HS-5 (cell line): ENCODE measurements at places on chromosomes 3 and 15.

DNA sequence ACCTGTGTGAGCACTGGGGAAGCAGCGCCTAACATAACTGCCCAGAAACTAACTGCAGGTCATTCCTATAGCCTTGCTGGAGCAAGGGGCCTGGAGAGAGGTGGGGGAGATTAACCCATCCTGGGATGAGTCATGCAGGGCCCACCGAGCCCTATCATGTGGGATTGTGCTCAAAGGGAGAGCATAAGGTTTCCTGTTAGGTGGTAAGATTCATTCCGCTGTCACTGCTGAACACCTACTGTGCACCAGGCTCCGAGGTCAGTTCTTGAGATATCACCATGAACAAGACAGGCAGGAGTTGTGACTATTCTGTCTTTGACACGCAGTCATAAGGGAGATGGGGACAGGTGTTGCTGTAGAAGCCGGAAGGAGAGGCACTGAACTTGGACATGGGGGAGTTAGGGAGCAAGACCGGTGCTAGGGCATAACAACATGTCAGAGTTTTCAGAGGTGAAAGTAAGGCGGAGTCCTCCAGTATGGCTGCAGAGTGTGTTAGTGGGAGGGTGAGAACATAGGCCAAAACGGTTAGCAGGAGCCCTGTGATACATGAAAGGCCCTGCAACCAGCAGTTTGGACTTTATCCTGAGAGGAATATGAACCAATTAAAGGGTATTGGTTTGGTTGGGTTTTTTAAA is 2.4 kb downstream of the SLC25A38 start:
- DNase-seq: no peak

DNA sequence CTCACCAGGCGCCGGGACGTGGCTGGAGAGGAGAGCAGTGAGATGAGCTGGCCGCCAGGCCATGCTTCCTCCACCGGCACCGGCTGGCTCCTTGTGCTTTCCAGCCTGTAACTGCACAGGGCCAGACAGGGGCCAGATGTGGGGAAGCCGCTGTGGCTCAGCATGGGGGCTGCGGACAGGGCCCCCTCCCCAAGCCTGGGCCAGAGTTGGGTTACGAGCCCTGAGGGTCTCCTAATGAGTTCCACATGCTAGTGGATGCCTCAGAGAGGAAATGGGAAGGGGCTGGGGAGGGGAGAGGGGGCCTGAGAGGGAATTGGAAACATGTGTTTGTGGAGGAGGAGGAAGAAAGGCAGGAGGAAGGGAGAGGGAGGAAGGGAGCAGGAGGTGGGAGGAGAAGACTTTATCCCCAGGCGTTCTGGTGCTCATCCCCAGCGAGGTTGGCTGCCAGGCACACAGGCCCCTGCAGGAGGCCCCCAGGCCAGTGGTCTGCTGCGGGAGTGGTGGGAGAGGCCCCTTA is 11.7 kb upstream of the DUSP7 start:
- DNase-seq: no peak

DNA sequence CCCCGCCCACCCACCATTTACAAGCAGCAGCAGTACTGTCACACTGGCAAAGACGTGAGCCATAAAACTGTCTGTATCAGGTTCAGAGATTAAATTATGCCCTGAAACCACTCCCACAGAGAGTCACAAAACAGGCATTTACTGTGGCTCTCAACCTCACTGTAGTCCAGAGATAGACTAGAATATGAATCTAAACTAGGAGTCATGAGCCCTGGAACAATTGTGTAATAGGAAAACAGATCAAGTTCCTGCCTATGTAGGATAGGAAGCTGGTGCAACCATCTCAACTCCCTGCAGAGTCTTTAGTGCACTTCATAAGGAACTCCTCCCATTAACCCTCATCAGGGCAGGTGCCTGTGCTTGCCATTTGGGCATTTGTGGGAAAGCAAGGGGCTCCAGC is 61.7 kb downstream of the FAM227B start:
- DNase-seq: no peak

DNA sequence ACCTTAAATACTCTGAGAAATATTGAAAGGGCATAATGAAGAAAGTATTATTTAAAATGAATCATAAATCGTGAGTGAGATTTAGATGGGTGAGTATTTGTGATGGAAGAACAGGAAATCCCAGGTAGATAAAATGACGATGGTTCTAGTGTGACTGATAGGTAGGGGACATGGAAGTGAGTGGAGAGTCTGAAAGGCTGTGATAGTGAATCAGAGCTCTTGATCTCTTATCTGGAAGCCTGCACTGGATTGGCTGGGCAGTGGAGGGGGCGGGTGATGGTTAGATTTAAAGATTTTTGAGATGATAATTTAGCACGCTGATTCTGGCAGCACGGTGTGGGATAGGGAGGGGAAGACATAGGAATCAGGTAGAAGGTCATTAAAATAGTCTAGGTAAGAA is 20.1 kb downstream of the HGD start:
- no peak for DNase-seq

- DNase-seq: no peak
Observed at GRCh38 chr15:53834214-53834613, 74.8 kb upstream of the WDR72 start.

- no peak for DNase-seq
Observed at GRCh38 chr3:11165476-11165875, 11.2 kb downstream of the HRH1 start.

GRCh38 chr3:114408736-114409670 is 115.2 kb downstream of the TIGIT start:
- no peak for DNase-seq

- no peak for DNase-seq
Observed at GRCh38 chr15:91196768-91197167, 96.7 kb downstream of the SV2B start.

DNA sequence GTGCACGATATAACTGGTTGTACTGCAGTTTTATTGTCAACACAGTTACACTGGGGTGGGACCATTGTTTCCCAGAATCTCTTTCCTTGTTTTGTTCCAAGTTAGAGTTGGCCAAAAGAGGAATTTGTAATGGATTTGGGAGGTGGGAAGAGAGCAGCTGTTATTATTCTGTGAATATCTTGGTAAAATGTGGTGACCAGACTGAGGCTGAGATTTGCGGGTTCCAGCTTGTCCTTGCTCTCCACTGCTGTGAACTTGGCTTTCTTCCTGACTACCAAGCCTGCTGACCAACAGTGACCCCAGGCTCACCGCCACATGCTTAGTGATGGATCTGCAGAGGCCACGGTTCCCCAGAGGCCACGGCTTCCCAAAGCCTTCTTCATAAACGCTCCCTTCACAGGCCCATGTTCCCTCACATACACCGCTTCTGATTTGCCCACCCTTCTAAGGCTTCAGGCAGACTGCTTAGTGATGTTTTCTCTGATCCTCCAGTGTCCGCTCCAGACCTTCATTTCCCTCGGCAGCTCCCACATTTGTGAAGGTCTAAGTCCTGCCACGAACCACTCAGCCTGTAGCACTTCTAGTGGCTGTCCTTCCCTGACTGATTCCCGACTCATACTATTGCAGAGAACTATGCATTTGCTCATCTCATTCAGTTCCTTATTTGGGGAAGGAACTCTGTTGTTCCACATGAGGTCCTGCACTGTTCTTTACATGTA is 525.5 kb upstream of the RGMA start:
- DNase-seq: no peak

DNA sequence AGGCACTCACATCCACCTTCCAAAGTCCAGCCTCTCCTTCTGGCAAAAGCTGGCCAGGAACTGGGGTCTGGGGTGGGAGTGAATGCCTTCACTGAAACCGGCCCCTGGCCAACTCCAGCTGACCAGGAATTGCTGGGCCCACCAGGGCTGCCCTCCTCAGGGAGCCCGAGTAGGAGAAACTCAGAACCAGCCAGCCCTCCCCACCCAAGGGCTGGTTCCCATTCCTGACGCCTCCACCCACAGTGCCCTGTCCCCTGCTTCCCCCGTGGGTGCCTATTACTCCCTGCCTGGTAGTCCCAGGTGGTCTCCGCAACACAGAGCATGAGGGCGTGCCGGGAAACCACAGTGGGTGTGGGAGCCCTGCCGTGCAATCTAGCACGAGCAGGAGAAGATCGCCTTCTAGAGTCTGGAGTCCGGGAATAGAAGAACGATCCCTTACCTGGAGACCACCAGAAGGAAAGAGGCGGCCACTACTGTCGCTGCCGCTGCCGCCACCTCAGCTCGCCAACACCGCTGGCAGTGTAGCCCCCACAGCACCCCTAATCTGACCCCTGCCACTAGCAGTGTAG is 178.8 kb downstream of the POTEB3 start:
- DNase-seq: no peak

DNA sequence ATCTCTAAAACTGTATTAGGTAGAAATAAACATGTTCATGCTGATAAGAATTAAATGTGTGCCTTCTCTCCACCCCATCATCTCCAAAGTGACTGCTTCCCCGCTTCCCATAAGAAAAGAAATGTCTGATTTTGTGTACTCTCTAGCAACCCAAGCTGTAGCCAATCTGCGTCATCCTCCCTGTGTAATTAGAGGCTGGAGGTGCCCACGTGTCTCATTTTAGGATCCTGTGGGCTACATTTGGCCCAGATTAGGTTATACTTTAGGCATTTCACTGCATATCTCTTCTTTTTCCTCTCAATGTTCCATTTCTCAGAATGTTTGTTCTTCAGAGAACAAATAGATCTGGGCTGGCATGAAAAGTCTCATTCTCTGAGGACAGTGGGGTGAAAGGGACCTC is 19.3 kb upstream of the ZNF148 start:
- DNase-seq: no peak

GRCh38 chr15:73331991-73332925 is 36.5 kb downstream of the HCN4 start:
- no peak for DNase-seq

GRCh38 chr3:57154470-57155309 is 10.5 kb downstream of the IL17RD start:
- no peak for DNase-seq

DNA sequence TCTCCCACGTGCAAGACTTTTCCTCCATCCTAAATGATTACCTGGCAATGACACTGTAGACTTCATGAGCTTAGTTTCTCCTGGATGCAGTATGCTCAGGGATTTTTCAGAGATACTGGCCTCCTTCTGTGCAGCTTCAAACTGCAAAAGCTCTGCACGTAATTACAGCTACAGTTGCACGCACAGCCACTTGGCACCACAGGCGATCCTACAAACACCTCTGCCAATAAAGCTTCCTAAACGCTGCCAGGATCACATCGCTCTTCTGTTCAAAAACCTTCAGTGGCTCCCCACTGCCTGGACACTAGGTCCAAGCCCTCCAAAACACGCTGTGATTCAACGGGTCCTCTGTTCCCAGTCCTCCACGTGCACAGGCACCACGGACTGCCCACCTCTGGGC is 49.5 kb downstream of the NUP210 start:
- DNase-seq: no peak

DNA sequence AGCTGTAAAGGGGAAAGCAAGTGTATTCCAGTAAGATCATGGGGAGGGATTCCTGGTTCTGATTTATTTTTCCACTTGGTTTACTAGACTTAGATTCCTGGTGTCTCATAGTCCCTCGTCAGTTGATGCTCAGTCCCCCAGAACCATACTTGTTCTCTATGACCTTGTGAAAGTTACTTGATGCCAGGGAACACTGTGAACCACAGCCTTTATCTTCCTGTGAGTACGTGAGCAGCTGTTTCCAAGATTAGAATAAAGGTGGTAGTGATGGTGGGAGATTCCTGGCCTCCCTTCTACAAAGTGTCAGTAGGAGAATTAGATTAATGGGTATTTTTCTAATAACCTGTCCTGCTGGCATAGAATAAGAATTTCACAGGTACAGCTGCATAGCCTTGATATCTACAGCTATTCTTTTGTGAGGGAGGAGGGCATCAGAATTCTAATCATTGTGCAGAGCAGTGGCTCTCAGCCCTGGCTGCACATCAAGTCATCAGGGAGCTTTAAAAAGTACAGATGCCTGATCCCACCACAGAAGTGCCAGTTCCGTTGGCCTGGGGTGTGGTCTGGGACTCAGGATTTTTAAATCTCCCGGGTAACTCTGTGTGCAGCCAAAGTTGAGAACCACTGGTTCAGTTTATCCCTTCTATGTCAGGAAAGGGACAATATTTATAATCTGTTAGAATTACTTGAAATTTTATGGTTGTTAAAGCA is 20.0 kb downstream of the GPD1L start:
- no peak for DNase-seq

DNA sequence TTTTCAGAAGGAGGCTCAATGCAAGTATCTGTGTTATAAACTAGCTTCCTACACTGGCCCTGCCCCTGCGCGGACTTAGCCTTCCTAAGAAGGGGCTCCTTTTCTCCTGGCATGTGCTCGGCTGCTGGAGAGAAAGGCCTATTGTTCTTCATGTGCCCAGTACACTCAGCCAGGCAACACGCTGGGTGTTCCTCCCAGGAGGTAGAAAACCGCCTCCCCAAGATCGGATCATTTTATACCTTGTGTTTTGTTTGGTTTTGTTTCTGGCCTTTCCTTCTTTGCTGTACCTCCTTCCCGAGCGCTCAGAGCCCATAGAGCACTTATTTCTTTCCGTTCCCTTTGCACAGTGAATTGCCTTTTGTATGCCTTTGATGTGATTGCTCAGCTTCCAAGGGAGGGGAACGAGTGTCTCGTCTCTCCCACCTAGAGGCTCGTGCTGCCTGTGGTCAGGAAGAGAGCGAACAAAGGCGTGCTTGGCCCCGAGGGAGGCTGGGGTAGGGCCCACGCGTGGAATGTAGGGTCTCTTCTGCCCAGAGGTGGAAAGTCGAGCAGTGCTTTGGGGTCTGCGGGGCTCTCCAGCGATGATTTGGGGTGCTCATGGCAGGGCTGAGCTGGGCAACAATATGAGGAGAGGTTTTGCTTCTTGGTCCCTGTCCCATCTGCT is 30.0 kb downstream of the CCNL1 start:
- no peak for DNase-seq

- DNase-seq: no peak
Observed at GRCh38 chr3:25428789-25429335, 799 bp downstream of the RARB start.
